Hematopoietic multipotent progenitor cell treated with erythropoietin and hydrocortisone succinate and interleukin-3 and kit ligand, for 8 days (in vitro differentiated cells): ENCODE measurements at places on chromosomes 13 and 19.
A peak's percentile ranks its signal among the peaks of the same experiment; 100 is the strongest.

GRCh38 chr19:48674921-48675824 is 2.4 kb upstream of the NTN5 start:
- DNase-seq, result peak; percentile 88

GRCh38 chr13:42041011-42041683 is 7.3 kb upstream of the DGKH start:
- peak; percentile 46 for DNase-seq

GRCh38 chr19:53881482-53882390 is at the start of gene PRKCG:
Gene PRKCG, plus strand, starts transcription at chr19:53882197. Its CDS starts 298 bp downstream, at chr19:53882495.
- DNase-seq, result no peak

GRCh38 chr19:57302727-57303401 is 17.4 kb upstream of the ZNF543 start:
- DNase-seq, result no peak

GRCh38 chr19:12481781-12482508 is 2.7 kb downstream of the ZNF709 start:
- DNase-seq, result no peak

- no peak for DNase-seq
Measured at GRCh38 chr19:41799444-41800000, 3.1 kb downstream of the CEACAM3 start.

DNA sequence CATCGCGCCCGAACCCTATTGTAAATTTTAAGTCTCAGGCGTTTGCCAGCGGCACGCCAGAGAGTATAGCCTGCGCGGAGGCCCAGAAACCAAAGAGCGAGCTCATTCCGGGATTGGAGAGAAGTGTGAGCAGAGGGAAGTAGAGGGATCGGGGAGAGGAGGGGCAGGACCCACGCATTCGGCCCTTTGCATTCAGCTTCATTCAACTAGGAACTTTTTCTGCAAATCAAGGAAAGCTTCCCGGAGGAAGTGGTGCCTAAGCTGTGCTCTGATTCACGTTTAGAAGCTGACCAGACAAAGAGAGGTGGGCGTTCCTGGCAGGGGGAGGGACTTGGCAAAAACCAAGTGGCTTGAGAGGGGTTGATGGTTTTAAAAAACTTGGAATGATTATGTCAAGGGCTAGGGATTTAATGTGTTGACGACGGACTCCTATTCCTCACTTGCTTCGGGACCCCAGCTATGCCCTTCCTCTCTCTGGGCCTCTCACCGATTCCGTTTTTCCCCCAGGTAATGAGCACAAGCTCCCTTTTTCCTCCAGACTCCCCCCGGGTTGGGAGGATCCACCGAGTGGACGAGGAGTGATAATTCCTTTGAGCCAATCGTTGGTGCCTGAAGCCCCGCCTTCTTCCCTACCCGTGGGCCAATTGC is 811 bp upstream of the PRMT1 start:
- DNase-seq, result no peak

DNA sequence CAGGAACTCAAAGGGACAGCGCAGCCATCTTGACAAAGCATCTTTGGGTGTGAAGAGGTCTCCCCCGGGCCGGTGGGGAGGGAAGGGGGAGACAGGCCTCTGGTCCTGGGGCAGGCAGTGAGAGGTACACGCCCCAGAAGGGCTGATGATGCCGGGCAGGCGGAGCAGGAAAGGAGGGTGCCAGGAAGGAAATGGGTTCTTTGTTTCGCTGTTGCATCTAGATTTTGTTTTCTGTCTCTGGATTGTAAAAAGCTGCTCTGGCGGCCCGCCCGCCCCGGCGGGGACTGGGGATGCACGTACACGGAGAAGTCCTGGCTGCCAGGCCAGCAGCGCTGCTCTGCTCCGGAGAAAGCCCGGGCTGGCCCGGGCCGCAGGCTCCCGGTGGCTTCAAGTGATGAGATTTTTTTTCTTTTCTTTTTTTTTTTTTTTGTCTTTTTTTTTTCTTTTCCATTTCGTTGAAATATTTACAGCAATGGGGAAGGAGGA is 13.2 kb upstream of the ASF1B start:
- no peak for DNase-seq

GRCh38 chr19:57786906-57787305 is 17.4 kb downstream of the ZNF586 start:
- no peak for DNase-seq

DNA sequence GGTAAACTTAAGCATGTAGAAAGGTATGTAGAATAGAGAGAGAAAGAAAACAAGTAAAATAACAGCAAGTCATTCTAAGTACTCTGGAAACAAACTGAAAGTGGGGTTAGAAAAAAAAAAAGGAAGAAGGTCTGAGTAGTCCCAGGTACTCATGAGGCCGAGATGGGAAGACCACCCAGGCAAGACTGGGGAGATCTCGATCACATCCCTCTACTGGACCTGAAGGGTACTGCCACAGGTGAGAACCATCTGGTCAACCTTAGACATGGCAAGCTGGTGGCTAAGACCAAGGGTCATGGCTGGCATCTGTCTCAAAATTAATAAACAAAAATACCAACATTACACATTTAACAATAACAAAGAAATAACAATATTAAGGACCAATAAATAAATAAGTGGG is 36.3 kb upstream of the ZNF724 start:
- DNase-seq, result no peak

DNA sequence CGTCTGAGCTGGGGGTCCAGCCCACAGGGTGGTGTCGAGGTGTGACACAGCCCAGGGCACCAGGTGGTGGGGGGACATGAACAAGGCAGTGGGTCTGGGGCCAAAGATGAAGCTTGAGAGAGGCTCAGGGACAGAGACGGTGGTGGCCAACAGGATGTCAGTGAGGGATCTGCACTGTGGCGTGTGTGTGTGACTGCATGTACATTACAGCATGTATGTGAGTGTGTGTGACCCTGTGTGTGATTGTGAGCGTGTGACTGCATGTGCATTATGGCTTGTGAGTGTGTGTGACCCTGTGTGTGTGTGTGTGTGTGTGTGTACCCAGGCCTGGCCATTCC is 1.6 kb downstream of the ADAMTS10 start:
- no peak for DNase-seq

DNA sequence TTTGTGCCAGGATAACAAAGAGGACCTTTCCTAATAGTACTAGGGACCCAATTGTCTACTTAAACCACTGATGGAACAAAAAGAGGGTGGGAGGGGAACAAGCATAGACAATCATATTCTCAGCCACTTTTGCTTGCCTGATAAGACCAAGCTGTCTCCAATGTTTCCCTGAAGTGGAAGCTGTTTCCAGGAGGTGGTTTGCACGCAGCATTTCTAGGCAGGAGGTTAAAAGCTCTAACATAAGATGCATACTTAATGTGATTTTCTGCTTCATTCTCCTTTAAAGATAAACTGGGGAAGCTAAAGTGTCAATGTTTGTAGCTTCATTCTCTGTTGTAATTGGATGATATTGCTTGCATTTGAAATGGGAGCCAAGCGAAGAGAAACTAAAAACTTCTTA is 442.9 kb downstream of the HS6ST3 start:
- DNase-seq, result no peak

DNA sequence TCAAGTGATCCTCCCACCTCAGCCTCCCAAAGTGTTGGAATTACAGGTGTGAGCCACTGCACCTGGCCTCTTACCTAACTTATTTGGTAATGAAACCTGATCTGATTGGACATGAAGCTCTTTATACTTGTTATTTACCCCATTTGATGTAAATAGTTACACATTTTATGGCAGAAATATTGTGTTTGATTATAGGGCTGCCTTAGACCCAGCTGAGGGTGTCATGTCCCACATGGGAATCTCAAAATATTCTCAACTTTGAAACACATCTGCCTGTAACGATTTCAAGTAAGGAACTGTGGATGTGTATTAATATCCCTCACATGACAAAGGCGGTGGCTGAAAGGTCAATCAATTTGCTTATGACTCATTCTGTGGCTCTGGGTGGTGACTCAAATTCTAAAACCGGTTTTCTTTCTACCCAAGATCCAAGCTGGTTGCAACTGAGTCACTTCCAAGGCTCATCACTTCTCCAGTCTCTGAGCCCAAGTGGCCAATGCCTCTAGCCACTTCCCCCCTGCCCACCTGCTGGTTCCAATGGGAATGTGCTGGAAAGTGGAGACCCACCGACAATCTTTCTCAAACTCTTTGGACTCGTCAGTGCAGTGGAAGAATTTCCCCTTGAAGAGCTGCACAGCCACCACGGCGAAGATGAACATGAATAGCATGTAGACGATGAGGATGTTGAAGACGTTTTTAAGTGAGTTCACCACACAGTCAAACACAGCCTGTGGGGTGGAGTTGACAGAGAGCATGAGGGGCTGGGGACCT is 110.9 kb downstream of the IER2 start:
- DNase-seq, result peak; percentile 58
